ENCODE measurements at places on chromosomes 5 and 9.

- DNase-seq = no peak
These were observed 49.9 kb downstream of the USP20 start for GRCh38 chr9:129885018-129885669.

DNA sequence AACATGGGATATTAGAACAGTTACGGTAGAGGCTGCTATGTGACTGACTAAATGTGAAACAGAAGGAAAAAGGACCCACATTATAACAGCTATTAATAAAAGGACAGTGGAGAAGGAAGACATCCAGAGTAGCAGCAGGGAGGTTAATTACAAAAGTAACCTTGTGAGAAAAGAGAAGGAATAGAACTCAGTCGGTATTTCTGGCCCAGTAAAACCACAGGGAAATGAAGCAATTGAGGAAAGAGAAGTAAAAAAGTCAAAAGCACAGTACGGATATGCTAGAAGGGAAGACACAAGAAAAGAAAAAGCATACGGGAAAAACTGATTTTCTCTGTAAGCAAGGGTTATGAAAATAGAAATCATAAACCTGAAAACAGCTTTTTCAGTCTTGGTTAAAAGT lies 164.7 kb downstream of the RFX3 start:
- no peak for DNase-seq

GRCh38 chr5:180438785-180439780 lies 55.1 kb upstream of the CNOT6 start:
- DNase-seq = no peak

DNA sequence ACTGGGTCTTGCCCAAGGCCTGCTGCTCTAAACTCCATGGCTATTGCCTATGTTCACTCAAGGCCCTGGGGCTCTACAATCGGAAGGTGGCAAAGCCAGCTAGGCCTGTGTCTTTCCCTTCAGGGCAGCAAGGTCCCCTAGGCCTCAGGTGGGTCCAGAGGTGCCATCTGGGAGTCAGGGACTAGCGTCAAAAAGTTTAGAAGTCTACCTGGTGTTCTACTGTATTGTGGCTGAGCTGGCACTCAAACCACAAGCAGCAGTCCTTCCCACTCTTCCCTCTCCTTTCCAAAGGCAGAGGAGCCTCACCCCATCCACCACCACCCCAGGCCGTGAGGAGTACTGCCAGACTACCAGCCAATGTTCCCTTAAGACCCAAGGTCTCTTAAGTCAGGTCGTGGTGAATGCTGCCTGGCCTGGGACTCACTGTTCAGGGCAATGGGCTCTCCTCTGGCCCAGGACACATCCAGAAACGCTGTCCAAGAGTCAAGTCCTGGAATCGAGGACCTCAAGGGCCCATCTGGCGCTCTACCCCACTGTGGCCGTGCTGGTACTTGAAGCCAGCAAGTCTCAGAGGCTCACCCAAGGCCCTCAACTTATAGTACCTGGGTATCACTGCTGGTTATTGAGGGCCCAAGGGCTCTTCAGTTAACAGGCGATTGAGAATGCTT lies 13.0 kb upstream of the SARDH start:
- no peak for DNase-seq

DNA sequence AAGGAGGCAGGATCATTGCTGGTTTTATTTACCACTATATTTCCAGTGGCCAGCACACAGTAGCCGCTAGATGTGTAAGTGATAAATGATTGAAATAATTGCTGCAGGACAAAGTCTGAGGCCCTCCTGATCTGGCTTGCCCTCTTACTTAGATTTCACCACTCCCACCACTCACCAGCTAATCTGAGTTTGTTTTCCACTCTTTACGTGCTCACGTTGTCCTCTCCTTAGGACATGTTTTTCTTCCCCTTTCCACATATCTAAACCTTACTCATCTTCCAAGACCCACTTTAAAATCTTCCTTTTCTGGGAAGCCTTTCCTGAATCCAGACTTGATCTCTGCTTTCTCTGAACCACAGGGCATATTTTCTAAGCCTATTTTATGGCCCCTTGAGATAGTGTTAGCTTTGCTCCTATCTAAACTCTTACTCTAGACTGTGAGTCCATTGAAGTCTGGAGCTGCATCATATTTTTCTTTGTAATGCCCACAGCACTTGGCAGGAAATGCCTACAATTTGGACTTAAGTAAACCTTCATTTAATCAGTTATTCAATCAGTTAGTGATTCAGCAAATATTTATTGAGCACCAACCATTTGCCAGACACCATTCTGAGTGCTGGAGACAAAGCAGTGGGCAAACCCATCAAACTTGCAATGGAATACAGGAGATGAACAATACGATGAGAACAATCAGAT lies 2.4 kb downstream of the TLR4 start:
- DNase-seq = no peak
